COLO829 (cell line): ENCODE measurements at places on chromosomes 13 and 19.

GRCh38 chr19:55696301-55697068 is 21.5 kb downstream of the EPN1 start:
- no peak for DNase-seq

DNA sequence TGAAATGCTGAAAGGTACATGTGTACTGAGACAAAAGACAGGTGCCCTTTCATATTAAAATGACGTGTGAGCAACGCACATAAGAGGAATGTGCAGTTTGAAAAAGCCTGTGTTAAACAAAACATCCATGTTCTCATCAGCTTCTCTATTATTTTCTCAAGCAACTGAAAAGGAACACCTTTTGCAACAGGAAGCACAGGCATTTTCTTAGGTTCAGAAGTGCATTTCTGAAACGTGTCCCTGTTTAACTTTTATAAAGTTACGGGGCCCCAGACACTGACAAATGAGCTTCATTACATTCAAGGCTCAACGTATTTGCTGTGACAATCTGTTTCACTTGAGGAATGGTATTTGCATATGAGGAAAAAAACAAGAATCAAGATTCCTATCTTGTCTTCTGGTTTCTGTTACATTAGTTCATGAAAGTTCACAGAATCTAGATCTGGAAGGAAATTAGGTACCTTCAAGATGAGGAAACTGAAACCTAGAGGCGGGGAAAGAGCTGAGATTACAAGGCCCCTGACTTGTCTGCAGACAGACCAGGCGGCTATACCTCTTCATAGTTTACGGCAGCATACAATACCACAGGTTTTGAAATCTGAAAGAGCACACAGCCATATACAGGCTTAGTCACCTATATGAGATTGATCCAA is 431.7 kb downstream of the KLF12 start:
- DNase-seq: no peak

DNA sequence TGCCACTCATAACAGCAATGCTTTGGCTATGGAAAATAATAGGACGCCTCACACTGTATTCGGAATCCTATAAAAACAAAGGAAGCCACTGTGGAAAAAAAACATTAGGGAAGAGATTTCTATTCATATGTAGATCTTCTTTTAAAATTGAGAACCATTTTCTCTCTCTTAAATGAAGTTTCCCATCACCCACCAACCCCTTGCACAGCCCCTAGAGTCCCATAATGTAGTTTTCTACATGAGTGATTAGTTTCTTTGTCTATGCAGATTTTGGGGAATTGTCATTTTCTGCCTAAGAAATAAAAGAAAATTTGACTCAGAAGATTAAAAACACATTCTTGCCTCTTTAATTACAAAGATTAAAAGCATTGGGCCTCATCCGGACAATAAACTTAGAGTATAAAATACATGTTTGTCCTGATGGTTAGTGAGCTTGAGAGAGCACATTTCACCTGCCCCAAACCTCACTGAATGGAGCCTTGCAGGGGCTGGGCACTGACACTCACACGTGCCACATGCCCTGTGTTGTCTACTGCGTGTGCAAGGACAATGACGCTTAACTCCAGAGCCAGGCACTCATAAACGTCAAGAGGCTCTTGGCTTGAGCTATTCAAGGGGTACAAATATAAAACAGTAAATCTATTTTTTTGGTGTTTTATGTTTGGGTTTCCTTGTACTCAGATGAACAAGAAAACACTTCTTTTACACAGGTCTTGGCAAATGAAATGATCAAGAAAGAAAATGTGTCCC is 40.0 kb upstream of the KL start:
- no peak for DNase-seq

GRCh38 chr19:55258476-55258827 is 365 bp downstream of the PPP6R1 start:
- DNase-seq: no peak

DNA sequence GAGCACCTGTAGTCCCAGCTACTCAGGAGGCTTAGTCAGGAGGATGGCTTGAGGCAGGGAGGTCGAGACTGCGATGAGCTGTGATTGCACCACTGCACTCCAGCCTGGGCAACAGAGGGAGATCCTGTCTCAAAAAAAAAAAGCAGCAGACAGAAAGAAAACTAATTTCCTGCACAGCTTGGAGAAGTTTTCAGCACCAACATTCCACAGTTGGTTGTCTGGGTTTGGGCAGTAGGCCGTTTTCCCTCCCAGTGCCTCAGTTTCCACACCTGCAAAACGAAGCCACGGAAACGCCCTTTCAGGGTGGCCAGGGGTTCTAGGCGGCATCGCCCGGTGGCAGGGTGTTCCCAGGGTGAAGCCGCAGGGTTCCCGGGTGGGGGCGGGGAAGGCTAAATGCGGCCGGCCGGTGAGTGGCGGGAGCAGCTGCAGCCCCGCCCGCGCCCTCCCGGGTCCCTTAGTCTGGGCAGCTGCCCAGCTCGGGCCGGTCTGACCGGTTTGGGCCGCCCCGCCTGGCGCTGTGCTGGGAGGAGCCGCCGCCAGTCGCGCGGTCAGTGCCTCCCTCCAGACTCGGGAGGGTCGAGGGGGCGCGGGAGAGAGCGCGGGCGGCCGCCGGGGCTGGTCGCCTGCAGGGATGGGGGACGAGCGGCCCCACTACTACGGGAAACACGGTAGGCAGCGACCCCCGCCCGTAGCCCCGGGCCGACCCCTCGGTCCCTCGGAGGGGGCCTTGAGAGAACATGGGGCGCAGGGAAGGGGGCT is at the start of gene SLC44A2:
Gene SLC44A2, plus strand, starts transcription at position 551 of the 759 bp plus-strand sequence. Its CDS starts 81 bp downstream, at position 632.
- DNase-seq: peak; percentile 21

DNA sequence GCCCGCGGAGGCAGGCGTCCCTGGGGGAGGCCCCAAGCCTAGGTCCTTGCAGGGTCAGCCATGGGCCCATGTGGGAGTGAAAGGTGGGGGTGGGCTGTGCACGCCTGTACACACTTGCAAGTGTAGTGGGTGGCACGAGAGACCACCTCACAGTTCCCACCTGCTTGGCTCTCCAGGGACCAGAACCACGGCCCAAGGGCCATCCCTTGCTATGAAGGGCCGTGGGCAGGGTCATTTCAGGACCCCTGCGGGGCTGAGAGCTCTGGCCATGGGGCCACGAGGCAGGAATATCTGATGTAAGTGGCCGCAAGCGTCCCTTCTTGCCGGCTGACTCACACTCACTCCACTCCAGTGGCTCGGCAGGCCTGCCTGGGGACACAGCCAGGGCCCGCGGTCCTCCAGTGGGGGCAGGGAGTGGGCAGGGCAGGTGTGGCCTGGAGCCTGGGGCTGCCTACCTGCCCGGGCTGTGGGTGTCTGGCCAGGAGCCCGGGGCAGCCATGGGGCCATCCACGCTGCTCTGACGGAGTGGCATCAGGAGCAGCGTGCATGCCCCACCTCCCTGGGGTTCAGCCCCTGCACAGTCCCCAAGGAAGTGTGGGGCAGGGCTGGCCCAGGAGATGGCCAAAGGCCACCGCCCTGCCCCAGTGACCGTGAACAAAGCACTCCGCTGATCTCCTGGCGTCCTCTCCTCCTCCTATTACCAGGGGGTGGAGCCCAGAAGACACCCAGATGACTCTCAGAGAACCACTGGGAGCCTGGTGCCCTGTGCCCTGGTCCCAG is 8.6 kb upstream of the MKNK2 start:
- peak; percentile 67 for DNase-seq

GRCh38 chr13:41681587-41681986 is 224.2 kb downstream of the RGCC start:
- DNase-seq: no peak

- no peak for DNase-seq
These were observed 20.5 kb downstream of the CEACAM4 start for GRCh38 chr19:41606215-41606837.

- no peak for DNase-seq
These were observed 302.7 kb downstream of the DNAJC15 start for GRCh38 chr13:43326100-43326499.

DNA sequence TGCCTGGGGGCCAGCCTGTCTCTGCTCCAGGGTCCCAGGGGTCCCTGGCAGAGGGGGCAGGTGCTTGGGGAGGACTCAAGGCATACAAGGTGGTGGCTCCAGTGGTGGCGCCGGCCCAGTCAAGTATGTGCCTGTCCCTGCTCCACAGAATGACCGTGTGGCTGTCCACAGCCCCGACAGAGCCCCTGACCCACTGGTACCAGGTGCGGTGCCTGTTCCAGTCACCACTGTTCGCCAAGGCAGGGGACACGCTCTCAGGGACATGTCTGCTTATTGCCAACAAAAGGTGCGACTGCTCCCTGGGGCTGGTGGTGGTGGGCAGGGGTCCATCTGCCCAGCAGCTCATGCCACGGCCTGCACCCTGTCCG is 8.2 kb downstream of the YIPF2 start:
- no peak for DNase-seq

- DNase-seq: no peak
These were observed 5.4 kb upstream of the NLRP7 start for GRCh38 chr19:54952591-54953344.

DNA sequence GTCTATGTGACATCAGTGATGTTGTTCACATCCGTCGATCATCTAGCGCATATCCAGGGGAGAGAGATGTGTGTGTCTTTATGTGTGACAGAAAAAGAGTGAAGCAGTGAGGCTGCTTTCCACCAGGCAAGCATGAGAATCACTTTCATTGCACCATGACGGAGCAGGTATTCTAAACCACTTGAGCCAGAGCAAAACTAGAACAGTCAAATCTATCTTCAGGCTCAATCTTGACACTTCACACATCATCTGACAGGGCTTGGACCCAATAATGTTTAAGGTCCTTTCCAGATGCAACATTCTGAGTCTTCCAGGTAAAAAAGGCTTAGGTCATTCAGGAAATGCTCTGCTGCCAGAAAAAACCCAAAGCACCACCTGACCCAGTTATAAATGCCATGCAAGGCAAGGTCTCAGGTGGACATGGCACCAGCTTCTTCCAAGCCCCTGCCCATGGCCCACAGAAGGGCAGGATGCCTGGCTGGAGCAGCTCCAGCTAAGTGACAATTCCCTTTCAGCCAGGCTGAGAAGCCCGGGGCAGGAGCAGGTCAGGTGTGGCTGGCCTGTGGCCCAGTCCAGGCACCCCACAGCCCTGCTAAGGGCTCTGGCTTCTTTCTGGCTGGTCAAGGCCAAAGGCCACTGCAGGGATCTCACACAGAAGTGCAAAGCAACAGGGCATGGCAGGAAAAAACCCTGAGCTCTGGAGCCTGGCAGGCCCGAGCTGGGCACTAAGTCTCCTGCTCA is 5.0 kb downstream of the ELAVL1 start:
- no peak for DNase-seq

DNA sequence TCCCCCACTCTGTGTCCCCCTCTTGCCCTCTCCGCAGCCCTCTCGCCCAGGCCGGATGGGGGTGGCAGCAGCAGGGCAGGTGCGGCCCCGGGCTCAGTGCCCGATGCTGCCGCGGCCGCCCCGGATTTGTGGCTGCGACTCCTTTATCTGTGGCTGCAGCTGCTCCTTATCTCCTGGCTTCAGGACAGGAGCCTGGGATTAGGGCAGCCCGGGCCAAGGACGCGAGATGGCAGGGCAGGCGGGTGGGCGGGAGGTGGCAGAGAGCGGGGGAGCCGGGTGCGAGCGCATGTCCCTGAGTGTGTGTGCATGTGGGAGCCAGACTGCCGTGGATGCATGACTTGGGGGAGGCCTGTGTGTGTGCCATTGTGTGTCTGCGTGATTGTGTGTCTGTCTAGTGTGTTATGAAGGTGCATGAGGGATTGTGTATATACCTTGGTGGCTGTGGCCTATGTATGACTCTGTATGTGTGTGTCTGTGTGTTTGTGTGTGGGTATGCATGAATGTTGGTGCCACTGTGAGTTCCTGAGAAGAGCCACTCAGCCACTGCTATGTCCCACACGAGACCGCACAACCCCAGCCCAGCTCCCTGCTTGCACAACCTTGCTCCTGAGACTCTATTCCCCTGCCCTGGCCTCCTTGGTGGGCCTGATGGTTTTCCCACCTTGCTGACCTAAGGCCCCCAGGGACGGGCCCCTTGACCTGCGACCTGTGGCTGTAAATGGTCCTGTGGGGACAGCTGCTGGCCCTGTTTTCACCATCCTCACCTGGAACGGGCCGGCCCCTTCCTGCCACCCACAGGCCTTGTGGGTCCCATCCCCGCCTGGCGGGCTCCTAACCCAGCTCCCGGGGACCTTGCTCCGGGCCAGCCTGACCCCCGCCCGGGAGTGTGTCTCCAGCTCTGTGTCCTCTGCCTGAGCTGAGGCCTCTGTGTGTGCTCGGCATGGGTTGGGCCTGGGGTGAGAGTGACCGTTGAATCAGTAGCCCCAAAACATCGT is 5.3 kb upstream of the NRTN start:
- DNase-seq: no peak

DNA sequence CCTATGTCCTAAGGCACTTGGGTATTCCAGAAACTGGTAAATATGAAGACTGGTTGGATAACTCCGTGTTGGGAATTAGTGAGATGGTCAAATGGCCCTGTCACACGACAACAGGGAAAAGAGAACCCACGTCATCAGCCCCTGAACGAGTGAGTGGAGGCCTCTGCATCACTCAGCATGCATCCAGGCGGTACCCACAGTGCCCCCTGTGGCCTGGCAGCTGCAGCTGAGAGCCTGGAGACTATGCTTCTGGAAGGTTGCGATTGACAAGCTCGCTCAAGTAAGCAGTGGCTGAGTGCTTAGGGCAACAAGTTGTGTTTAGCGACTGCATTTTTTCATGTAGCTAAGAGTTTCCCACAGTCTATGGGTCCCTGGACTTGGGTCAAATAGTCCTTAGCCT is 55.9 kb downstream of the COL4A2 start:
- DNase-seq: no peak

GRCh38 chr13:80211566-80211965 is 129.4 kb downstream of the SPRY2 start:
- DNase-seq: no peak

GRCh38 chr19:55902080-55902751 is 29.9 kb downstream of the NLRP13 start:
- DNase-seq: no peak

DNA sequence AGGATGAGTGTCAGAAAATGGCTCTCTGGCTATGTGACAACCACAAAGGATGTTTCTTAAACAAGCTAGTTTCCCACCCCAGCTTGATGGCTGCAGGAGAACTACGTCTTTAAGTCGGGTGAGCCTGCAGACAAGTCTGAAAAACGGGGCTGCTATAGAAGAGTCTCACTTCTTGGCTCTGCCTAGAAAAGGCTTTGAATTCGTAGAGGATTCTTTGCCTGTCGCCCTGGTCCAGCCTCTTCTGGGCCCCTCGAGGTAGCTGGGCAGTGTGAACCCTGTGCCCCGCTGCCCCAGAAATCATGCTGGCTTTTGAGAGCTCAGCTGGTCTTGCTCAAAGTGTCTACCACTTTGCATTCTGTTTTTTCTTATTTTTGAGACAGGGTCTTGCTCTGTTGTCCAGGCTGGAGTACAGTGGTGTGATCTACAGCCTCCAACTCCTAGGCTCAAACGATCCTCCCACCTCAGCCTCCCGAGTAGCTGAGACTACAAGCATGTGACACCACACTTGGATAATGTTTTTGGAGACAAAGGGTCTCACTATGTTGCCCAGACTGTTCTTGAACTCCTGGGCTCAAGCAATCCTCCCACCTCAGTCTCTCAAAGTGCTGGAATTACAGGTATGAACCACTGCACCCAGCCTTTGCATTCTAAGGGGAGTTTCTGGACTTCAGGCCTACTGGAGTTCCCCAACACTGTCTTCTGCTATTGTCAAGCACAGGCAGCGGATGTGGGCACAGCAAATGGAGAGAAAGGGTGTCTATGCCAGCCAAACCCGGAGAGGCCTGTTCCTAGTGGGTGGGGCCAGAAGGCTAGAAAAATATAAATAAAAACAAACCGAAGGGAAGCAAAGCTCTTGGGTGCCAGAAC is 6.5 kb downstream of the CEBPA start:
- DNase-seq: no peak
